ENCODE measurements at places on chromosomes 12 and 14.

- DNase-seq, result no peak
These were observed 21.1 kb upstream of the LRTM2 start for GRCh38 chr12:1799051-1799881.

DNA sequence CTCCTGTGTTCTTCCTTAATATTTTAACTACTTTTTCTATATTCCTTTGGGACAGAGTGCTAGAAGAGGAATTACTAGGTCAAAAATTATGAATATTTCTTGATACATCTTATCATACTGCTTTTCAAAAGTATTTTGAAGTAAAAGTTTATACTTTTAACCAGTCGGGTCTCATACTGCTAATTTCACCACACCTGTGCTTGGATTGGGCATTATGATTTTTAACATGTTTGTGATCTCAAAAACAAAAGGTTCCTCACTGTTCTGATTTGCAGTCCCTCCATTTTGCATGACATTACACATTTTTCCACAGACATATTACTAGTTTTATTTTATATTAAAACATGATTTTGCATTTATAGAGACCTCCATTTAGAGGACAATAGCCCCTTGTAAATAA, 32.9 kb downstream of the MRPL42 start:
- DNase-seq, result no peak

DNA sequence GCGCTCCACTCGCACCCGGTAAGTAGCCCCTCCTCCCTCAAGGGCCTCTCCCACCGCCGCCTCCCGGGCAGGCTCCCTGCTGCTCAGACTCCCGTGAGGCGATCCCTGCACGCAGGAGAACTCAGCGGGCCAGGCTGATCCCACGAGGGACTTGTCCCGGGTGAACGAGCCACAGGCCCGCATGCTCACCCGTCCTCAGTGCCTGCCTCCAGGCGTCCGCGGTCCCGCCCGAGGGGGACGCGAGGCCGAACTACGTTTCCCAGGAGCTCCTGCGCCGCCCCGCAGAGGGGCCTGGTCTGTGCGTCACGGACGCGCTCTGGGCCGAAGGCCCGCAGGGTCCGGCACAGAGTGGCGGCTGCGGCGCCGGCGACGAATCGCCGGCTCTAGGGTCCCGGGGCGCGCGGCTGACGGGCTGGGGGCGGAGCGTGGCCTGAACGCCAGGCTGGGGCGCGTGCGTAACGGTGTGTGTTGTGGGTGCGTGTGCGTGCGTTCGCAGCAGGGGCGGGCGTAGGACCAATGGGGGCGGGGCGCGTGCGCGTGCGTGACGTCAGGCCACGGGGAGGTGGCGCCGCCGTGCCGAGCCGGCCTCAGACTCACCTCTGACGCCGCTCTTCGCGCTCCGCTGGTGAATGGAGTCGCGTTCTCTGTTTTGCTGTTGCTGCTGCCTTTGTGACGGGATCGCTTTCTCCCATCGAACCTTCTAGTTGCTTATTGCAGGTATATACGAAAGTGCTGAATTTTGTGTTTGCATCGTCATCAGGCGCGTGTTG, at the start of the genes ZNF10 and ZNF891:
Gene ZNF10 (plus strand): TSS at position 590 of the 770 bp plus-strand sequence. CDS start 13,866 bp downstream, outside the sequence.
Gene ZNF891 (minus strand): TSS at position 237 of the 770 bp plus-strand sequence. CDS start 8,356 bp downstream, outside the sequence.
- DNase-seq, result peak; percentile 99

DNA sequence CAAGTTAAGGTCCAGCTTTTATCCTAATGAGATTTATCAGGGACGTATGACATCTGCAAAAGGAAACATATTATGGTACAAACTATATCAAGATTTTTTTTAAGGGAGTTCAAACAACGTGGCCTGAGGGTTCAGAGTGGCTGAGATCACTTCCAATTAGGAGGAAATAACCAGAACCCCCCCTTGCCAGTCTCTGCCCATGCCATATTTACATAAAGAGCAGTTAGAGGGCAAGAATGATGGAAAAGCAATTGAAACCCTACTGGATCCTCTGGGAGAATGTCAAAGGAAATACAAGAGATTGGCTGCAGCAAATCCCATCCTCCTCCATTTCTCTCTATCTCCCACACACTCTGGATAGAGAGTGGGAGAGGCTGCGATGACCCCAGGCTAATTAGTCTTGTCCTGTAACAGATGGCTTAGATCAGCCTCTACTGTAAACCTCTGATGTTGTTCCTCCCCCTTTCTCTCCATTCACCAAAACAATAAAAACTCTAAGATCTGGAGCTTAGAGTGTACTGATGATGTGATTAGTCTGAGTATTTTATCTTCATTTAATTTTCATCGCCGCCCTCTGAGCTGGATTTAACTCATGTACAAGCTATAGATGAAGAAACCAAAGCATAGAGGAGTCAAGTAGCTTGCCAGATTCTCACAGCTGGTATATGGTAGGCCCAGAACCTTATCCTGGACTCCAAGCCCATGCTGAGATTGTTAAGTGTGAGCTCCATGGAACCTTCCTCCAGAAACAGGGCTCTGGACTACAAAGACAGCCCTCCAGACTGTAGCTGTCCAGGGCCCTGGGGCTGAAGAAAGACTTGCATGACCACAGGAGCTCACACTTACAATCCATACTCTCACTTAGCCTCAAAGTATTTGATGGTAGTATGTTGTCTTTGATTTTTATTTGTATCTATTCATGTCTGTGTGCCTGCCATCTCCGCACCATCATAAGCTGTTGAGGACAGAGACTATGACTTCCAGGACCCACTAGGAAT, 54.1 kb upstream of the GNG2 start:
- DNase-seq, result no peak

- DNase-seq, result no peak
These were observed 63.6 kb downstream of the CHGA start for GRCh38 chr14:92986254-92987147.

GRCh38 chr14:26934151-26934550, 336.3 kb upstream of the NOVA1 start:
- no peak for DNase-seq

- DNase-seq, result no peak
These were observed 4.2 kb upstream of the KRT5 start for GRCh38 chr12:52524241-52524897.

- no peak for DNase-seq
These were observed 60.8 kb downstream of the CD163L1 start for GRCh38 chr12:7383157-7383556.

- no peak for DNase-seq
These were observed 25.9 kb upstream of the HIGD1C start for GRCh38 chr12:50926415-50926814.

DNA sequence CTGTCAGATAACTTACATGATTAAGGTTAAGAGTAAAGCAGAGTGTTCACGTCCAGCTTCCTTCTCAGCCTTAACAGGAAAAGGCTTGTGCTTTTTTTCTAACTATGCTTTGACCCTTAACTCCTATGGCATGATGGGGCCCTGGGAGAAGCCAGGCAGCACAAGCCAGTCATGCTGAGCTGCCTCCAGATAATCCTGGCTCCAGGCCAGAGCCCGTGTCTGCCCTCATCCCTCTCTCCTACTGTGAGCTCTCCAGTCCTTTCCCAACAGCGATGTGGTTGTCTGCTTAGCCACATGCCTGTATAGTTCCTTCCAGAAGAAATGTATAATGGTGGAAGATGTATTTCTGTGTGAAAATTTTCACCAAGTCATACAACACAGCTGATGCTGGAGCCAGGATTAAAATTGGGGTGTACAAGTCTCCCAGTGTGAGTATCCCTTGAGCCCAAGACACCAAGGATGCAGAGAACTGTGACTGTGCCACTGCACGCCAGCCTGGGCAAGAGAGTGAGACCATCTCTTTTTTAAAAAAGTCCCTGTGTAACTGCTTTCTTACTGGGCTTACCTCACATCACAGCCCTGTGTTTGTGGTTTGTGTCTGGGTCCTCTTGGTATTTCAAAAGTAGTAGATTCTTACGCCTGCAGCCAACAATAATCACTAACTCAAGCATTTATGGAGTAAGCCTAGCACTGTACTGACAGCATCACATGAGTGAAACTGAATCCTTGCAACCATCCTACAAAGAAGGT, 7.9 kb upstream of the ITFG2 start:
- DNase-seq, result no peak

GRCh38 chr12:3607039-3607720, 116.2 kb downstream of the PRMT8 start:
- DNase-seq, result no peak

DNA sequence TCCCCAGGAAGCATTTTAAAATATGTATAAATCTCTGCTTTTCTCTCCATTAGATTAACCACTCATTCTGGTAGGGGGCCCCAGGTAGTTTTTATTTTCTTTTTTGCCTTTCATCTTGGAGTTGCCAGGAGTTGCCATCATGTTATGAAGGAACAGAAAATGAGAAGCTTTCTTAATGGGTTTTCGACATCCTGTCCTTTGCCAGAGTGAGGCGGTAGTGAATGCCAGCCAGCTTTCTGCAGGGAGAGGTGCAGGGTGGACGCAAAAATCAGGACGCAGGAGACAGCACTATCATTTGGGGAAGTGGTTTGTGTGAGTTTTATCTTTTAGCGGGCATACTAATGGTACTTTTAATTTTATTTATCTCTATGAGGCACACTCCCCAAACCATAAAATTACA, 1.7 kb downstream of the RASSF8 start:
- no peak for DNase-seq

DNA sequence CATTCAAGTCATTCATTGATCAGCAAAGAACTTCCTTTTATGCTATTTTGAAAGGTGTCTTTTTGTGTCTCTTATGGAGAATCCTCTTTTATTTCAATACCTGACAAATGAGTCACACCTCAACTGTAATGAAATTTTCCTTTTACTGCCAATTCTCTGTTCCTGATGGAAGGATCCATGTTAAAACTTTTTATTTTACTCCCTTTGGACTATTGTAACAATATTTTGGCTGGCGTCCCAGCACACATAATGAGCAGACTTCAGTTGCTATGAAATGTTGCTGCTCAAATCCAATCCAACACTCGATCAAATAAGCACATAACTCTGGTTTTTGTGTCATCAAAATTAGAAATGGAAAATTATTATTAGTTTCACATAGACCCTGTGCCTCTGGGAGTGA, 21.9 kb upstream of the SLC15A5 start:
- no peak for DNase-seq

DNA sequence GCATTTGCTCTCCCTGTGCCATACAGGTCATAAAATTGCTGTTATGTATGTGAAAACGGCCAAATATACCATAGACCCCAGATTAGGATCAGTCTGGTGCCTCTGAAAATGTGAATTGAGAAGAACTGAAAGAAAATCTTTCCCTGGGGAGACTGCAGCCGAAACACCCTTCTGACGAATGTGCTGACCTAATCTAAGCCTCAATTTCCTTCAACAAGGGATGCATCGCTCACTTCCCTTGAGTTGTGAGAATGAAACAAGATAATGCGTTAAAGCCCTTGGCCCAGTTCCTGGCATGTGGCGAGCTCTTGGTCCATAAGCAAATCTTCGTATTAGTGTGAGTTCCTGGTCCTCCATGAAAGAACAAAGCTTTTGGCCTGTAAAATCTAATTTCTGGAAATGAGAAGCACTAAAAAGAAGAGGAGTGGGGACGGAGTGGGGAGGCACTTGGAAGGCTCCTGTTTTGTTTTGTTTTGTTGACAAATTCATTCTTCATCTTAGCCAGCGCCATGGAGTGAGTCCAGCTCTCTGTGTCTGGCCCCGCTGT, 49.5 kb upstream of the RTRAF start:
- DNase-seq, result no peak

GRCh38 chr14:26963711-26964110, 365.9 kb upstream of the NOVA1 start:
- DNase-seq, result no peak
